ENCODE measurements at places on chromosomes 4 and X. TPM values are rescaled to one million over a fixed set of nuclear protein-coding genes. Genes with fewer than 3 reads are reported as not detected.

Gene AFM
- total RNA-seq = not detected

Gene SSX2B
- not detected for total RNA-seq

Gene IL2RG
- total RNA-seq = not detected

Gene CXCR3
- total RNA-seq = not detected

Gene MAGED4
- total RNA-seq = 60.0 TPM

Gene YIPF7
- total RNA-seq = not detected

Gene GPC3
- total RNA-seq = 19.5 TPM

Gene CT45A10
- total RNA-seq = not detected

Gene PPBP
- total RNA-seq = not detected

Gene SHOX
- total RNA-seq = not detected

Gene NAT8L
- 0.13 TPM for total RNA-seq
